ENCODE measurements at places on chromosomes 16 and 17.

- ATAC-seq: no peak
Measured at GRCh38 chr17:76845541-76846017, 22.6 kb upstream of the MGAT5B start.

DNA sequence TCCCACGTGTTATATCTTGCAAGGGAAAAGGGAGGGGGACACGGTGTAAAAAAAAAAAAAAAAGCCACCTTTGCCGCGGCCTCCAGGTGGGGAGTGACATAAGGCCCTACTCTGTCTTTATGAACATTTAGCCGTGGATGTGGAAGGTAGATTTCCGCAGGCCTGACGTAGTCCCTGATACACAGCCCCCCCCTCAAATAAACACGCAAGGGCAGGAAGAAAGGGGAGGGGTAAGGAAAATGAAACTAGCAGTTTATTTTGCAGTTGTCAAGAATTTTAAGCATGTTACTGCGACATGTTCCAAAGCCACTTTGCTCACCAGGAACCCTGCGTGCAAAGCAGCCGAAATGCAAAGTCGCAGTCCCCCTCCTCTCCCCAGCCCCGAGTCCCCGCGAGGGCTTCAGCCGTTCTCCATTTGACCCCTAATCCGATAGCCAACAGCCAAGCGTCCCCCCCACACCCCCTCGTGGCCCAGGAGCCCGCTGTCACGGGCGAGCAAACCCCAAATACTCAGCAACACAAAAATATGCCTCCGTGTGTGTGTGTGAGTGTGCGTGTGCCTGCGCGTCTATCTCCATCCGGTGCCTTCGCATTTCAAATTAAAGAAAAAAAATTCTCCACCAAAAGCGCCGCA is 1.2 kb downstream of the CBX4 start:
- no peak for ATAC-seq

DNA sequence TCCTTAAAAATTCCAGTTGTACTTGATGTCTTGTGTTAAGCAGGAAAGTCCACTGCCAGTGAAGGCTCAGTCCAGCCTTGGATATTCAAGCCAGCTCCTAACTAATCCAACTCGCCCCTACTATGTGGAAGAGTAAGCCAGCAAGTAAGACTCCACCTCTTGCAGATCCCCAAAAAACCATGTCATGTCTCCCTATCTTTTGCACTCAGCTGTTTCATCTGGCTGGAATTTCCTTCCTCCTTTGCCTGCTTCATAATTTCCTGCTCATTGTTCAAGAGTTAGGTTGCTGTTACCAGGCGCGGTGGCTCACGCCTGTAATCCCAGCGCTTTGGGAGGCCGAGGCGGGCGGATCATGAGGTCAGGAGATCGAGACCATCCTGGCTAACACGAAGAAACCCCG is 37.8 kb downstream of the RBBP6 start:
- ATAC-seq: no peak

DNA sequence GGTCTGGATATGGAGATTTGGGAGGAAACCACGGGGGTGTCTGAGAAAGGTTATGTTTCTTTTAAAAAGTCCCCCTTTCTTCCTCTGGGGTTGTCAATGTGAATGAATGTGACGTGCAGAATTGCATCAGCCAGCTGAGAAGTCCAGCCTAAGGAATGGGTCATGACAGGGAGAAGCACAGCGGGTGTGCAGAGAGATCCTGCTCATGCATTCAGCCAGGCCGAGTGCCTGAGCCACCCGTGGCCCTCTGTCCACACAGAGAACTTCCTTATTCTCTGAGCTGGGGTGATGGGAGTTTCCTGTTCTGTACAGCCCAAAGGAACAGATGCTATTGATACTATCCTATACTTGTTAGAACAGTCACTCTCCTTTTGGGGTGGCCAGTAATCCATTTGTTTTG is 117.9 kb downstream of the CPPED1 start:
- no peak for ATAC-seq

DNA sequence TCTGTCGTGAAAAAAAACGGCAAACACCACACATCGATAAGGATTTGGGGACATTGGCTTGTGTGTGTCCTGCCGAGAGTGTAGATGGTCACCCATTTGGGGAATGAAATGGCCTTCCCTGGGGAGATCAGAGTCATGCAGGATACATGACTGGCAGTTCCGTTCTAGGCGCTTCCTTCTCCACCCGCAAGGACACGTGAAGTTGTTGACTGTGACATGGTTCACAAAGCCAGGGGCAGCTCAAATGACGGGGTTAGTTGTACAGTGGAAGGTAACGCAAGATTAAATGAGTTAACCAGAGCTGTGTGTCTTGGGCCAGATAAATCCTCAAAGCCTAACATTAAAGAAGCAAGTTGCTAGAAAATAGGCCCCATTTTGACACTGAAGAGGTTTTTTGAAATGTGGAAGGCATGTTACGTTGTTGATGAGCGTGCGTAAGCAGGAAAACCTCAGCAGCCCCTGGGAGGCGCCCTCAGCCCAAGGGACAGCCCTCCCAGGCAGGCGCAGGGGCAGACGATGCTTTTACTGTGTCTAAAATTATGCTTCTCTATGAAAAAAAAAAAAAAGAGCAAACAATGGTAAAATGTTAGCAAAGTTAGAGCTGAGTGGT is 35.9 kb upstream of the CHMP6 start:
- ATAC-seq: no peak

DNA sequence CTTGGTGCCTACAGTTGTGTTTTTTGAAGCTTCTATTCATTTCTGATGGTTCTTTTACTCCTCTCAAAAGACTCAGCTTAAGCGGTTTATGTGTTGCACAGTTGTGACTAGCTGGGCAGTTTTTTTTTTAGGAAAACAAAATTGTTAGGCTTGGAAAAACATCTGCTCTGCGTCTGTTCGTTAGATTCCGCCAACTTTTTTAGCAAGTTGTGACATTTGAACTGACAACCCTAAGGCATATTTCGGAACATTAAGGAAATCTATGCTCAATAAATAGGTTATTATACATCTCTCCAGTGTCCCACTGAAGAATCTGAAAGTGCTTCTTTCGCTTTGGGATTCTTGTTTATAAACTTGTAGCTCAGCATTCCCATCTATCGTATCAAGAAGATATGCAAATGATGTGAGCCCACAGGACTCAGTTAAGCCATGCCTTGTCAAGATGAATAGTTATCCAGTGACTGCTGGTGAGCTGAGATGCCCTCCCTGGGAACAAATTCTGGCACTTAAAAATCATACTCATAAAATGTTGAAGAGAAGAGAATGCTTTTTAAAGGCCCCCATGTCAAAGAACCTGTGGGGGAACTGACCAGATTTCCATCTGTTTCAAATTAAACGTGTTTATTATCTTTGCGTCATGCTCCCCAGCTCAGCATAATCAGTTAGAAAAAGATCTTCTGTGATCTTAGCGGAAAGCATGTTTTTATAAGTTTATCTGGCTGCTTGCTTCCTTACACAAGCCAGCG is 109.0 kb upstream of the FAM20A start:
- no peak for ATAC-seq

- ATAC-seq: no peak
Measured at GRCh38 chr16:894841-895240, 75.9 kb downstream of the LMF1 start.

DNA sequence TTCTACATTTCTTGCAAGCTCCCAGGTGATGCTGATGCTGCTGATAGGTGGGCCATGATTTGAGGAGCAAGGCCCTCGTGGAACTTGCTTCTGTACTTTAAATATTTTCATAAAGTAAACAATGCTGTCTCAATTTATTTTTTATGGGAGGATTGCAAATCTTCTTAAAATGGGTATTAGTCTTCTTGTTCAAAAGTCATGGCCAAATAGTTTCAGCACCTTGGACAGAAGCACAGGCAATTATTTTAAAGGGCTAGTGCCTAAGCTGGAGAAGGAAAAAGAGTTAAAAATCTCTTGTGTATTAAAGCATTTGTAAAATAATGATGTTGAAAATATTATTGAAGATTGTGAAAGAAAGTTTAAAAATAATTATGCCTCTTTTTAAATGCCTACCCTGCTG is 50.5 kb downstream of the GPR139 start:
- ATAC-seq: no peak

- no peak for ATAC-seq
Measured at GRCh38 chr17:77556383-77557061, 402.0 kb upstream of the TNRC6C start.

- ATAC-seq: no peak
Measured at GRCh38 chr16:58021661-58022551, 3.6 kb upstream of the MMP15 start.

DNA sequence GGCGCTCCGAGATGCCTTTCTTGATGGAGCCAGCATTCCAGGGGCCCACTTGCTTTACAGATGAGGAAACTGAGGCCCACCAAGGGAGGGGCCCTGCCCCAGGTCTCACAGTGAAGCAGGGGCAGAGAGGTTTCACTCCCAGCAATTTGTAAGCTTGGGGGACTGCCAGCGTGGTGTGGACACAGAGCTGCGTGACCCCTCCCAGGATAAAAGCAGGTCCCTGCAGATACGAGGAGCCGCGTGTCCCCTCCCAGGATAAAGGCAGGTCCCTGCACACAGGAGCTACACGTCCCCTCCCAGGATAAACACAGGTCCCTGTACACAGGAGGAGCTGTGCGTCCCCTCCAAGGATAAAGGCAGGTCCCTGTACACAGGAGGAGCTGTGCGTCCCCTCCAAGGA is 11.7 kb downstream of the JPH3 start:
- ATAC-seq: no peak

DNA sequence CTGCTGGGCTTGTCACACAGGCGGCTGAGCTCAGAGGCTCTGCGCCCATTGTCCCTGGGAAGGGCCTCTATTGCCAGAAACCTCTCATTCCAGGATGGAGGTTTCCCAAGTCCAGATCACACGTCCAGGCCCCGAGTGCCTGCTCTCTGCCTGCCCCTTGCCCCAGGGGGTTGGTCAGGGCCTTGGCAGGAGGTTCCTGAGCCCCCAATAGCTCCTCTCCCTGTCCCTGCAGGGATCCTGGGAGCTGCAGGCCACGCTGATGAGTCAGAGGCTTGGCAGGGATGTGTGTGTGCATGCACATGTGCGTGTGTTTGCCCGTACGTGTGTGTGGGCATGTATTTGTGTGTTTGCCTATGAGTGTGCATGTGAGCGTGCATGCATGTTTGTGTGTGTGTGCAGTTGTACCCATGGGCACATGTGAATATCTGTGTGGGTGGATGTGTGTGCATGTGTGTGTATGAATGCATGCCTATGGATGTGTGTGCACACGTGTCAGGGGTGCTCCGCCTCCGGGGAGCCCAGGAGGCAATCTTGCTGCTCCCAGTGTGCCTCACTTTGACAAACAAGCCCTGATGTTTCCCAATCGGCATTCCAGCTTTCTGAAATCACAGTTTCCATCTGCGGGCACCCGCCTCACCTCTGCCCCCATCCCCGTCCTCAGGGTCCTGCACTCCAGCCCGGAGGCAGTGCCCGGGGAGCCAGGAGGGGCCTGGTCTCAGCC is 98.4 kb upstream of the GSE1 start:
- no peak for ATAC-seq

DNA sequence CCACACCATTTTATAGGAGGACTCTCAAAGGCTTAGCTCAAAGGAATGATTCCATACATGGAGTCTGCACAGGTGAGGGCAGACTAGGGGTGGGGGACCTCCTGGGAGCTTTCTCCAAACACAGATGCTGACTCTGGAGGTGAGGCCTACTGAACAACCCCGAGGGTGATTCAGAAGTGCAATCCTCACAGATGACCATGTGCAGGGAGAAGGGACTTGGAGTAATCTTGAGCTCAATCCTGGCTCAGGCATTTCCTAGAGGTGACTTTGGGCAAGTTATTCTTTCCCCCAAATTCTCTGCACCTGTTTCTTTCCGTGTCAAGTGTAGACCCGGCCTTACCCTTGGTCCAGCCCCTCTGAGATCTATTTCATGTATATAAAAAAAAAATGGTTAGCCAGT is 401.5 kb downstream of the SLC39A11 start:
- no peak for ATAC-seq

- no peak for ATAC-seq
Measured at GRCh38 chr17:7574176-7574953, 5.1 kb upstream of the CD68 start.

DNA sequence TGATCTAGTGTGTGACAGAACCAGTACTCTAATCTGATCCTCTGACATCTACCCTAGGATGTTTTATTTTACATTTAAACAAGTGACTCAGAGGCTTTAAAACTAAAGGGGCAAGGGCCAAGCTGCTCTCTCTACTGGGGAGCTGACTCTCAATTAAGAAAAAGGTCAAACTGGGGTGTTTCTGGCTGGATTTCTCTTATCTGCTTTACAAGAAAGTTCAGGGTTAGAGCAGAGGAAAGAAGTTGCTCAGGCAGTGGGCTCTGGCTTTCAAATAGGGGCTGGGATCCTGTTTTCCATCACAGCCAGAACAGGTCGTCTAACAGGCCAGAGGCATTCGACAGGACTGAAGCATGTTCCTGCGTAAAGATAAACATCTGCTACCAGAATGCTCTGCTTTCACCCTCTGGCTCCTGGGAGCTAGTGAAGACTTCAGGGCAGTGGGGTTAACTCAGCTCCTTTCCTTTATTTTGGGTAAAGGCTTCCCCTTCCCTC is 8.5 kb downstream of the MMP28 start:
- no peak for ATAC-seq

DNA sequence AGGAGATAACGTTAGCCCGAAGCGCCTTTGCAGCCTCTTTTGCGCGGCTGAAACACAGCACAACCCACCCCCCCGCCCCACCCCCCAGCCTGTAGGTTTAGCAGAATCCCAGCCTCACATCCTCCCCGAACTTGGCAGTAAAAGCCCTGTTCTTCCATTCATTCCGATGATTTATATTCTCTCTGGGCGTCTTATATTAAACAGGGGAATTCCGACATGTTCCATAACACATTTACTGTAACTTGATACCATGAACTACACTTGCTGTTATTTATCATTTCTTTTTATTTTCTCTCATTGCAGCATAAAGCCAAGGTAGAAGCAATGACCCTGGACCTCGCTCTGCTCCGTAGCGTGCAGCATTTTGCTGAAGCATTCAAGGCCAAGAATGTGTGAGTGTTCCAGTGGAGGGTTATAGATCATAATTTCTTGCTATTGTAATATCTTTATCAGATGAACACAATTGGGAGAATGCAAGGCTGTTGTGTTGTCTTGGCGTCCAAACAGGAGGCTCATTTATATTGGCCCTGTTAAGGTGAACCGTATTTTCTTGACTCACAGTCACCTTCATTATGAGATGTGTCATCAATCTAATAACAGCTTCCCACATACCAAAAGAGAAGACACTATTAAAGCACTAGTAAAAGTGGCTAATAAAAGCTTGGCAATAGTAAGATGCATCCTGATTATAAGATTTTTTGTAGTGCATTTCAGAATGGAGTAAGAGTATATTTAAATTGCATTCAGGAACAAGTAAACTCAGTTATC is 287.3 kb downstream of the WWOX start:
- ATAC-seq: no peak

- no peak for ATAC-seq
Measured at GRCh38 chr17:65198653-65199382, 61.6 kb downstream of the RGS9 start.

GRCh38 chr16:72935896-72936295 is 112.0 kb downstream of the ZFHX3 start:
- no peak for ATAC-seq

- ATAC-seq: no peak
Measured at GRCh38 chr17:82394278-82394677, 22.7 kb downstream of the UTS2R start.

- no peak for ATAC-seq
Measured at GRCh38 chr17:64503821-64504768, 2.0 kb downstream of the DDX5 start.

- no peak for ATAC-seq
Measured at GRCh38 chr17:35666070-35666469, 65.4 kb upstream of the RASL10B start.
